Daoy (cell line): ENCODE measurements at places on chromosomes 2 and 18.

GRCh38 chr2:216792222-216793021, 67.4 kb downstream of the TNP1 start:
- DNase-seq = peak; percentile 55

GRCh38 chr2:11498543-11499034, 32.6 kb upstream of the E2F6 start:
- no peak for DNase-seq

DNA sequence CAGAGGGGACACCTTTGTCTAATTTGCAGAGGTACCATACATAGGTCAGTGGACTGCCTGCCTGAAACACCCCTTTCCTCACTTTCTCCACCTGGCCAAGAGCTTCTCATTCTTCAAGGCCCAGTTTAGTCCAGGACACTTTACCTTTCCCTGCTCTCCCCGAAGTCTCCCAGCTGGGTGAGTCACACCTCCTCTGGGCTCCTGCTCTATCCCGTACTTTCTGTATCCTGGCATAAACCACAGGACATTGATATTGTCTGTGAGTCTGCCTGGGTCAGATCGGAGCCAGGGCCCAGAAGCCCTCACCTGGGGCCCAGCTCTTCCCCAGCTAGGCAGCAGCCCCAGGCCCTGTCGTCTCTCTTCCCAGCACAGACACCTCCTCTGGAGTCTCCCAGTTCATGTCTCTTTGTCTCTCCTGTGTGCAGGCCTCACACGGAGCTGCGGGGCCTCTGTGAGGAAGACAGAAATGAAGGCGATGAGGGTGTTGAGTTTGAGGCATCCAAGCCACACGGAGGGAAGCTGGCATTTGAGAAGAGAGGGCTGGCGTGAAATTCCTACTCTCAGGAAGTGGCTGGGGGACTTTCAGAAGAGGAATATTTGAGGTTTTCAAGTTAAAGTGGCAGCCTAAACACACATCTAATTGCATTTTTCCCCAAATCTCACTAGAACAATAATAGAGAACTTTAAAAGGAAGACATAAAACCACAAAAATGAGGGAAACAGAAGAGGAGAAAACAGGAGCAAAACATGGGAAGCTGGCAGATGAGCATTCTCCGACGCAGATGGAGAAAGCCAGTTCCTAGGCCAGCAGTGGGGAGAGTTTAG, 79.6 kb upstream of the LAPTM4A start:
- peak; percentile 48 for DNase-seq

- DNase-seq = no peak
Observed at GRCh38 chr2:7994397-7994951, 687.4 kb upstream of the ID2 start.

DNA sequence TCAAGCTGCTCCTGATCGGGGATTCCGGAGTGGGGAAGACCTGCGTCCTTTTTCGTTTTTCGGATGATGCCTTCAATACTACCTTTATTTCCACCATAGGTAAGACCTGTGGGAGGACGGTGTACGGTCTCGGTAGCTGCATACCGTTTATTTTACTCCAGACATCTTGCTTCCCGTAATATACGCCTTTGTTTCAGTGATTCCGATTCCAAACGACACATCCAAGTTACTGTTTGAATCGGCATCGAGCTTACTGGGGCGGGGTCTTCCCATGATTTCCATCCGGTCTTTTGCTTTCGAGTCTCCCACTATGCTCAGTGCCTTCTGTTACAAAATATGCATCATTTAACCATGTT, 731 bp downstream of the RAB10 start:
- peak; percentile 33 for DNase-seq

GRCh38 chr2:151827564-151828142, 568 bp downstream of the ARL5A start:
- DNase-seq = peak; percentile 22
